Kasumi-1 (cell line): ENCODE measurements at places on chromosomes 2 and 18.

- DNase-seq, result no peak
Observed at GRCh38 chr18:77071711-77072292, 60.8 kb downstream of the MBP start.

DNA sequence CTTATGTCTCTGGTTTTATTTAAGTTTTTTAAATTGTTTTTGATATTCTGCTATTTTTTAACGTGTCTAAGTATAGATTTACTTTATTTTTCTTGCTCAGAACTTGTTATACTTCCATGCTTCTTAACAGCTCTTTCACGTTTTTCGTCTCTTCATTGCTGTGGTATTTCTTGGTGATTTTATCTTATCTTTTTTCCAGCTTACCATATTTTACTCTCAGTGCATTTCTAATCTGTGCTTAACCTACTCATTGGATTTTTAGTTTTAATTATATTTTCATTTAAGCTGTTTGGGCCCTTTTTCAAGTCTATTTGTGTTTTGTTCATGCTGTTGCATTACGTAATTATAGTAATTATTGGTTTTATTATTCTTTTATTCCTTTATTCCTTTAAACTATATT, 11.1 kb downstream of the SLC9A2 start:
- no peak for DNase-seq

- DNase-seq, result no peak
Observed at GRCh38 chr2:217913436-217913835, 89.4 kb downstream of the TNS1 start.

DNA sequence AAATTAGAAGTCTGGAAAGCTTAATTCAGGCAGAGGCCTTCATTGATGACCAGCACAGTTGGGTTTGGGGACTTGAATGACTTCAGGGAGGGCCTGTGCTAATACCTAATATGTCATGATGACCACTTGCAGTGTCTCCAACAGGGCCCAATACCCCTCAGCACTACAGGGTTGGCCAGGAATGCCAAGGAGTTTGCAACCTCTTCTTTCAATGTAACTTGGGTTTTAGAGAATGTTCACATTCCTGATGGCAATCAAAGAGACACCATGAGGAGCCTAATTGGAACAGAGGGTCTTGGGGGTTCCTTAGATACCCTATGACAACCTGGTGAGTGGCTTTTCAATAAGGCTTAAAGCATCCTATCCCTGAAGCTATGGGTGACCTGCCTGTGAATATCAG, 52.4 kb upstream of the ST8SIA3 start:
- DNase-seq, result no peak

- DNase-seq, result no peak
Observed at GRCh38 chr2:28357948-28358667, 34.5 kb upstream of the FOSL2 start.

DNA sequence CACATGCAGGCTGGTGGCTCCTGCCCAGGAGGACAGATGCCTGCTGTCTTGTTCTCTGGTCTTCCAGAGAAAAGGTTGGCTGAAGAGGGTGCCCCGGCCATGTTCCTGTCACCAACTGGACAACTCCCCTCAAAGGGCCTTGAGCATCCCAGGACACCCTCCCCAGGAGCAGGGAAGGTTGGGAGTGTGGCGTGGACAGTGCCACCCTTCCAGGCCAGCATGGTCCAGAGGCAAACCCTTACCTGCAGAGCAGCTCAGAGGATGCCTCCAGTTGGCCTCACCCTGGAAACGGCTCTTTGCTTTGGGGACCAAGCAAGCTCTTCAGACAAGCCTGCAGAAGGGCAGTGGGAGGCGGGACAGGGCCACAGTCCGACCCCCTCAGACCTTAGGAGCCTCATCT, 4.9 kb upstream of the GPC1 start:
- DNase-seq, result no peak
